ENCODE measurements at places on chromosomes 3 and 15.

DNA sequence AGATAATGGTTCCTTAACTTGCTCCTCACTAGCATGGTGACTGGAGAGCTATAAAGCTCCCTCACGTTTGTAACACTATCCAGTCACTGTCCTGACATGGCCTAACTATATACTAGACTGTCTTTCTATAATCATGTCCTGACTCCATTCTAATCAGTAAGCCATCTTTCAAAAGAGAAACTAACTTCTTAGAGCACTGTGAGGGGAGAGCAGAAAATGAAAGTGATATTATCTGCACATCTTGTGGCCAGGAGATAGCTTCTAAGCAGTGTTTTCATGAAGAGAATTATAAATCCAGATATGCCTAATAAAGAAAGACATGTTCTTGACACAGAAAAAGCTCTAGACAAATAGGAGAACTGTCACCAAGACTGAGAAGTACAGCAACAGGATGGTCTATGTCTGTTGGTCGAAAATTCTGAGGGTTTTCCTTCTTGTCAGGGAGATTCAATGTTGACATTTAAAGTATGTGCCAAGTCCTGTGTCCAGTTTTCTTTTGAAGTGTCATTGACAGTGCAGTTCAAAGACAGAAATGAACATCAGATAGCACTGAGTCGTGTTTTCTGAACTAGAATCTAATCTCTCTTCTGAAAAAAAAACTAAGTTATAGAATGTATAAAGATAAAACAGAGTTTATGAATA is 230.6 kb upstream of the PEX5L start:
- DNase-seq: no peak

DNA sequence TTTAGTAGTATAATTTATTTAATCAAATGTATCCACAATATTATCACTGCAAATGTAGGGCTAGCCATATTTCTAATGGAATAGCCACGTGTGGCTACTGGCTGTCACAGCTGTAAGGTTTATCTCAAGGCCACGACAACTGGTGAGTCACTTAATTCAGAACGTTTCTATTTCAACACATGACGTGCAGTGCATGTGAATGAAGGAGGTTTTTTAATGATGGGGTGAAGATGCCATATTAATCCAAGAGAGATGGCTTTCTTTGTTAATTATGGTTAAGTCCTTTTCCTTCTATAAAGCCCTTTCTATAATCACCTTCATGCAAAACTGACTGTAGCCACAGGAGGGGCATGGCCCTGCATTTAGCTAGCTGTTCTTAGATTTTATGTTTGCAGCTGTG is 212.0 kb downstream of the FEZF2 start:
- DNase-seq: no peak

GRCh38 chr3:152328841-152329240 is 60.1 kb downstream of the MBNL1 start:
- DNase-seq: no peak

- DNase-seq: no peak
These were observed 974.4 kb upstream of the ALCAM start for GRCh38 chr3:104392327-104392726.

GRCh38 chr15:40048211-40048792 is 9.3 kb upstream of the SRP14 start:
- DNase-seq: no peak

DNA sequence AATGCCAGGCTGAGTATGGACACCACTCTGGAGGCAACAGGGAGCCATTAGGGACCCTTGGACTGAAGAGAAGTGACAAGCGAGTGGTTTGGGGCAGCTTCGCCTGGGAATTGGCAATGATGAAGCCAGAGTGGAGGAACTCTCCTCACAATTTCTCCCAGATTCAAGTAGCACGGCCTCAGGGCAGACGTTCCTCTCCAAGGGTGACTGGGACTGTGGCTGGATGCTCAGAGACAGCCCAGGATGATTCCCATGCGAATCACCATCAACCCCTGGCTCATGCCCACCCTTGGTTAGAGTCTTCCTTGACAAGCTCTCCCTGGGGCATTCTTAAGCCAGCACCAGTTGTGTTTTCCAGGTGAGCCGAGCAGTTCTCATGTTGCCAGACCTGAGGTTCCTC is 16.3 kb upstream of the DOCK3 start:
- no peak for DNase-seq

GRCh38 chr3:28972921-28973320 is 307.9 kb upstream of the RBMS3 start:
- DNase-seq: no peak

GRCh38 chr3:50444213-50444612 is 59.2 kb downstream of the CACNA2D2 start:
- no peak for DNase-seq

DNA sequence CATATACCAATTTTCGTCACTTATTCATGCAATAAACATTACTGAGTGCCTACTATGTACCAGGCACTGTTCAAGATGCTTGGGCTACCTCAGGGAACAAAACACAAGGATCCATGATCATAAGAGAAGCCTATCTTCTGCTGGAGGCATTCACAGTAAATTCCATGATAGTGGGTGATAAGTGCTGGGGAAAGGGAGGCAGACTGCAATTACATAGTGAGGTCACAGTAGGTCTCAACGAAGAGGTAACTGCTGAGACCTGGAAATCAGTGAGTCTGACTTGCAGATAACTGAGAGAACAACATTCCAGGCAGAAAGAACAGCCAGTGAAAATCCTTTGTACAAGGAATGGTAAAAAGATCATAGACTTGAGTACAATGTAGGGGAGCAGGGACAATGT is 33.6 kb downstream of the RAF1 start:
- no peak for DNase-seq

DNA sequence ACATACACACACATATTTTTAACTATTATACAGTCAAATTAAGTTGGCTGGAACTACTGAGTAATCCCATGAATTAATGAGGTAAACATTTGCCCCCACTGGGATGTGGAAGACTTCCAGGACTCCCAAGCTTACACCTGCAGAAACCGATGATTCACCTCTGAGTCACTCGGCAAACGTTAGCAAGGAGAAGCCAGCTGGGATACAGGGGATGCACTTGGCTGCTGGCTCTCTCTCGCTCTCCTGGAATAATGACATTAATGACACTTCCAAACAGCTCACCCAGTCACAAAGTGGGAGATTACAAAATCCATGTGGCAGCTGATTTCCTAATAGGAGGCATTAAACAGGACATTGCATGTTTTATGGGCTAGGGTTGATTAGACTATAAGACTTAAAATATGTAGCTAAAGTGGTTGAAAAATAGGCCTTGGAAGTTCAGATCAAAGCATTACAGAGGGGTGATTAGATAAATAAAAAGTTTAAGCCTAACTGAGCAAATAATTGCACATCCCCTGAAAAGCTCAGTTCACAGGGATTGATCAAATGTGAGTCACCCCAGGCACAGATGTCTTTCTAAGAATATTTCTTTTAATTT is 500.9 kb downstream of the SOX2 start:
- no peak for DNase-seq

DNA sequence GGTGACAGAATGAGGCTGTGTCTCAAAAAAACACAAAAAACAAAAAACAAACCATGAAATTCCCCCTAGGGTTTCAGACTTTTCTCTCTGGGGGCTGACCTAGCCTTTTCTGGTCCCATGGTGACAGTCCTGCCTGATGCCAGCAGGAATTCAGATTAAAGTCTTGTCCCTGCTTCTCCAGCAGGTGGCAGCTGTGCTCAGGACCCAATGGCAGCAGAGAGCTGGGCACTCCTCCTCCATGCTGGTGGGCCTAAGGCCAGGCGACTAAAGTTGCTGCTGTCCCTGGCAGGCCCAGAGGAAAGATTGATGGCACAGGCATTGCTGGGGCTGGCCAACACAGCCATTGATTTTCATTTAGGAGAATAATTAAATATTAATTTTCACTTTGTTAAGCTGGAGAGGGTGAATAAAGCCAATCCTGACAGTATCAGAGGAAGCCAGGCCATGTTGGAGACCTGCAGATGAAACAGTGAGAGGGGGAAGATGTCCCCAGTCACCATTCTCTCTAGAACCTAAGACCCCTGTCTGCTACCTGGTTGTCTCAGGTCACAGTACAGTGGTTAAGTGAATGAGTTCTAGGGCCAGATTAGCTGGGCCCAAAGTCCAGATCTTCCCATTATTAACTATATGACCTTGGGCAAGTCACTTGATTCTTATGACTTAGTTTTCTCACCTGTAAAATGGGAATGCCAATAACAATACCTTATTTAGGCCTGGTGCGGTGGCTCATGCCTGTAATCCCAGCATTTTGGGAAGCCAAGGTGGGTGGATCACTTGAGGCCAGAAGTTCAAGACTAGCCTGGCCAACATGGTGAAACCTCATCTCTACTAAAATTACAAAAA is 7.1 kb downstream of the CELF6 start:
- DNase-seq: peak; percentile 26

DNA sequence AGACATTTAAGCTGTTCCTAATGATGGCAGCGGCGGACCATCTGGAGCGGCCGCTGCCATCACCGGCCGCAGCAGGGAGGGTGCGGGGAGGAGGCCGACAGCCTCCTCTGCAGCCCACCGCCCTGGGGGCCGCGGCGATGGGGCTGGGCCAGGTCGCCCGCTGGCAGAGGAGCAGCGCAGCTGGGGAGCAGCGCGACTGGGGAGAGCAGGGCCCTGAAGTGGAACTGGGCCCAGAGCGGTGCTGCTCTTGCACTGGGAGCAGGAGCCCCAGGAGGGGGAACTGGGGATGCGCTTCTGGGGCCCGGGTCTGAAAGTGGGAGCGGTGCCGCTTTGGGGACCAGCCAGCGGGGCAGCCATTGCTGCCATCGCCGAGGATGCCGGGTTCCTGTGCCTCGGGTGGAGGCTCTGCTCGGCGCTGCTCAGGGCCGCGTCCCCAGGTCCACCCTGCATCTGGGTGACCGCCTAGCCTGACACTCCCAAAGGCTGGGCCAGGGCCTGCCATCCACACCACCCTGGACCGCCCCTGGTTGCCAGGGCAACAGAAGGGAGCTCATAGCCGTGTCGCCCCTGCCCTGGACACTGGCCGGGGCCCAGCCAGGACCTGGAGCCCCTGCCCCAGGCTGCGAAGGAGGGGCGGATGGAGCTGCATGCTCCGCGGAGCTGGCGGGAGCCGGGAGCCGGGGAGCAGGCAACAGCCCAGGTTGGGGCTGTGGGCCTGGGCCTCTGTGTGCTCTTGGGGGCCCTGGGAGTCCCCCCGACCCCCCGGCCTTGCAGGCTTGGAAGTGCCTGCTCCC is 15.5 kb upstream of the PLA2G4E start:
- no peak for DNase-seq

DNA sequence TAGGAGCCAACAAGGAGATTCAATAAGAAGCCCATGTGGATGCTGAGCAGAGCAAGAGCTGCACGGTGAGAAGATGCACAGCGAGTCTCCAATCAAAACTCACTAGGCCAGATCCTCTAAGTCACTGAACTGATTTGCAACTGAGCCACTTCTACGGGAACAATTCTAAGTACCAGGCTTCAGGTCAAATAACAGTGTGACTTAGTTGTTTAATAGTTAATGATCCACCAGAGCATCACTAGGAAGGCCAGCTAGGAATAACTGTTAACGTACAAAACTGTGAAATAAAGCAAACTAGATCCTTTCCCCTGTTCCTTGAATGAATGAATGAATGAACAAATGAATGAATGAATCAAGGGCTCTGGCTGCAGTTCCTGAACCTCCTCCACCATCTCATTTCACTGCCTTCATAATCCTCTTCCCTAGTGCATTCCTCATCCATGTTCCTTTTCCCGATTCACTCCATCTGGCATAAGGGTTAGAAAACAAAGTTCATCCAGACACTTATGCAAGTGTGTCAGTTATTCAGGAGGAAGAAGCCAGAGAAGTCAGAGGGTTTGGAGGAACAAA is 59.7 kb downstream of the ATP8B4 start:
- DNase-seq: no peak

GRCh38 chr15:57138349-57138788 is 219.9 kb downstream of the TCF12 start:
- no peak for DNase-seq

- DNase-seq: no peak
These were observed 65.6 kb upstream of the C15orf39 start for GRCh38 chr15:75136118-75136517.

DNA sequence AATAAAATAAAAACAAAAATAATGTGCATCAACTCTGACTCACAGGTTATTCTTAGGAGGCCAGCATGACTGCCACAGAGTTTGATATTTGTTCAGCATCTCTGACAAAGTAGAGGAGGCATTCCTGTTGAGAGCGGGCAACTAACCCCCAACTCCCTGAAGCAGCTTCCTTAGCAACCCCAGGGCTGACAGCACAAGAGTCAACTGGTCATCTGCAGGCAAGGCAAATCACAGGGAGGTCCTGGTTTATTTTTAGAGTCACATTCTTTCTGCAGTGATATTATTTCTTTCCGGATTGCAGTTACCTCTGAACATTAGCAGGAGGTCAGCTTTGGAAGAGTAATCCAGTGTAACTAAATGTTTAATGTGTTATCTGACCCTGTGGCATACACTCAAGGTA is 273.0 kb downstream of the PLCL2 start:
- DNase-seq: no peak

DNA sequence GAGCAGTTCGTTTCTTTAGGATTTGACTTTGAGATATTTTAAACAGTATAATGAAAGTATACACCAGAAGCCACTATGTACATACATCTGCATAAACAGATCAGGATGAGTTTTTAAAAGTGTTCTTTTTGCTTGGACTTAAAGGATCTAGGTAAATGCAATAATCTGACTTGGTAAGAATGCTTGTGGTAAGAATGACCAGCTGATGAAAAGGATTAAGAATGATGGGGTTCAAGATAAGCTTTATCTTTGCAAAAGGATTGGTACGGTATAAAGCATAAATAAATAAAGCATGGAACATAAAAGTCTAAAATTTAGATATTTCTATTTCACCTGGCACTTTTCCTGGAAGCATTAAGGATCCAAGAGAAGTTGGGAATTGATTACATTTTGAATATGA is 9.8 kb upstream of the MME start:
- DNase-seq: no peak

DNA sequence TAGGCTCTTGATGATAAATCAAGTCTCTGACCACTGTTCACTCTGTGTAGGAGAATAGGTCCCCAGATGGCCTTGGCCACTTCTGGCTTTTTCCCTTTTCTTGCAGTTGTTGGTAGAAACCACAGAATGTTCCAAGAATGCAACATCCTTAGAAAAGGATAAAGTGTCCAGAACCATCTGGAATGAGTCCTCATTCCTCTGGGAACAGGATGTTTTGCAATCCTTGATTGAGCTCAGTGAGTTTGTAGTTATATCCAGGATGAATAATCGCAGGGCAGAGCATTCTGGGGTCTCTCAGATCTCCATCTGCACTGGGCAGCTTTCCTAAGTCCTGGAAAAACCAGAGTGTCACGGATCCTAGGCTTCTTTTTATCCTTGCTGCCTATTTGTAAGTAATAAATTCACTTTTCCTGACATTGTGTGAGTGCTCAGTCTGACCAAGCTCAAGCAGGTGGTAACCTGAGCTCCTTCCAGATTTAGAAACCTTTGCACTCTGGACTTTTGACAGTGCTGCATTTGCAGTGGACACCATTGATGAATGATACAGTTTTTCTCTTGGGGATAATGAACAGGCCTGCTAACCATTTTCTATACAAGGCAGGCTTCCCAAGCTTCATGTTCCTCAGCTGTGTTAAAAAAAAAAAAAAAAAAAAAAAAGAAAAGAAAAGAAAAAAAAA is 1028.6 kb downstream of the OTOL1 start:
- DNase-seq: no peak

Data from stimulated activated CD4-positive, alpha-beta T cell treated with anti-CD3 and anti-CD28 coated beads, Interleukin-1b, Interleukin-23, amount 100 ng/mL, for 1 hour (primary cell).